ENCODE measurements at places on chromosomes 4 and X.

DNA sequence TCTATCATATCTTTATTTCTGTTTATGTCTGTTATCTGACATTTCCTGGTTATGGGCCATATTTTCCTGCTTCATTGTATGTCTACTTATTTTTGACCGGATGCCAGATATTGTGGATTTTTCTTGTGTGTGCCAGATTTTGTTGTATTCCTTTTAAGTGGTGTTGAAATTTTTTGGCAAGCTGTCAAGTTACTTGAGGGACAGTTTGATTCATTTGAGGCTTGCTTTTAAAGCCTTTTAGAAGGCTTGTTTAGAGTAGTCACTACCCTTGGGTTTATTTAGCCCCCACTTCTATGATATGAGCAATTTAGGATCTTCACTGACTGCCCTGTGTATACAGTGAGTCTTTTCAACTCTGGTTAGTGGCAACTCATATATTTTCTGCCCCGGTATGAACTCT lies 29.2 kb upstream of the NPY2R start:
- DNase-seq: no peak

- no peak for DNase-seq
These were observed 516.2 kb upstream of the GALNT7 start for GRCh38 chr4:172652369-172652768.

GRCh38 chr4:2138846-2139500 lies 79.8 kb downstream of the NAT8L start:
- DNase-seq: no peak

- DNase-seq: no peak
These were observed 1.7 kb upstream of the LAS1L start for GRCh38 chrX:65536291-65536690.

DNA sequence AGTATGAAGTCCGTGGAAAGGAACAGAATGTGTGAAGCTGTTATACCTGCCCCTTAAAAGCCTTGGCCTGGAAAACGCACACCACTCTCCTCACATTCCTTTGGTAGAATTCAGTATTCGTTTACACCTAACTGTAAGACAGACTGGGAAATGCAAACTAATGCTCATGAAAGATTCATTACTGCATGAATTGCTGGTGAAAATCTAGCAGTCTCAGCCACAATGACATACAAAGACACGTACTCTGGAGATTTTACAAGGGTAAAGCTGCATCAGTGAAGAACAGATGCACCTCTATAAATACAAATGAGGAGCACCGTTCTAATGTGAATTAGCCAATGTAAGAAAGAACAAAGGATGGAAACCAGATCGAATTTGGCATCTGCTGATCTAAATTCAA lies 2051.3 kb downstream of the PCDH7 start:
- no peak for DNase-seq

- DNase-seq: no peak
These were observed 26.1 kb downstream of the IGSF1 start for GRCh38 chrX:131262738-131263679.

- DNase-seq: no peak
These were observed at the start of gene POU4F2 for GRCh38 chr4:146638786-146639505. Gene POU4F2, plus strand, starts transcription at chr4:146638893. Its CDS starts 248 bp downstream, at chr4:146639141.

GRCh38 chr4:71171592-71171991 lies 167.2 kb upstream of the SLC4A4 start:
- no peak for DNase-seq

DNA sequence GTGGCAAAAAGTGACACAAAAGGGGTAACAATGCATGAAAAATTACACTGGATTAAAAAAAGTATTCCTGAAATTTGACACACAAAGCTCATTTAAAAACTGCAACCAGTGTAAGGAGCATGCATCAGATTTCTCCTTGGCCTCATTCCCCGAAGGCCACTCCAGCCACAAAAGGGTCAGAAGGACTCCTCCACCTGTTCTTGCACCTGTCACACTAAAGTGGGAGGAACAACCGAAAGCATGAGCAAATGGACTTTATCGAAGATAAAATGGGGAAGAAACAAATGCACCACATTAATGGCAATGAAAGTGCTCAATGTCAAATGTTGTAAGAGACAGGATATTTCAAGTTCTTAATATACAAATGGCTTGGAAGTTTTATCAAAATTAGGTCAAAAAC lies 88.2 kb downstream of the ADGRA3 start:
- no peak for DNase-seq

DNA sequence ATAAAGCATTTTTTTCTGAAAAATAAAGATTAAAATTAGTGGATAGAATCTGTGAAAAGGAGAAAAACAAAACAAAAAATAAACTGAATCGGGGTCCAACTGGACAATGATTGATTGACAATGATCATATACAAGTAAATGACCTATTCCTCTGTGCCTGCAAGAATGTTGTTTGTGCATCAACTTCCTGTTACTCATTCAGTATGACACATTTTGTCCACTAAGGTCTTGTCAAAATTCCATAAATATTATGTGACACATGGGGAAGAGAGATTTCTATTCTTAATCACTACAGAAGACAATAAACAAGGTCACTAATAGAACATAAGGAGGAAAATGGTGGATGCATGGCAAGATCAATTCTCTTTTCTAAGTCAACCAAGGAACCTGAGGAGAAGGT lies 54.9 kb downstream of the F8 start:
- DNase-seq: no peak

DNA sequence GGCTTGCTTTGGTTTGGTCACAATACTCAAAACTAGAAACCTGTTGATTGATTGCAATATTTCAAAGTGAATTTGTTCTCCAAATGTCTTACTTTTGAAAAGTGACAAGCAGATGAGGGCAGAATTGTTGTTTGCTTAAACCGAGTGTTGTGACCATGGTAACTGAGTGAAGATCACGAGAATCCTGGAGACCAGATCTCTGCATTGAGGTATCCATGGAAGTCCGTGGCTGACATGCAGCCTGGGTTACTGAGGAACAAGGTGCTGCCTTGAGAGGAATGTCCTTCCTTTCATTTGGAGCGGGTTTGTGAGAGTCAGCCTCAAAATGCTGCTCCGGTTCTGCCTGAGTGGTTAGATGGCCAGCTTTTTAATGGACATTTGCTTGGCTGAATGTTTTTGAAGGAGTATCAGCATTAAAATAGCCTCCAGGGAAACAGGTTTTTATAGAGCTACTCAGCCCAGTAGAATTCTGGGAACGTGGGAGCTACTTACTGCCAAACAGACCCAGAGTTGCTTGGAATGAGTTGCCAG lies 31.3 kb downstream of the NYX start:
- DNase-seq: no peak
